Esophagus squamous epithelium (tissue), 5 donors: ENCODE measurements at places on chromosomes 7 and 10. TPM values are rescaled to one million over a fixed set of nuclear protein-coding genes. Genes with fewer than 3 reads are reported as not detected.

ANKRD2 gene
- total RNA-seq, result not detected

RBM20 gene
- total RNA-seq, result 4.5 TPM

GDF2 gene
- not detected for total RNA-seq

PHKG1 gene
- total RNA-seq, result 0.31 TPM

MSS51 gene
- 0.88 TPM for total RNA-seq

FAM241B gene
- total RNA-seq, result 1.7 TPM

AZGP1 gene
- 0.19 TPM for total RNA-seq

PANK1 gene
- total RNA-seq, result 5.9 TPM

H2BK1 gene
- total RNA-seq, result not detected

TUBAL3 gene
- total RNA-seq, result 0.19 TPM

OR2A12 gene
- total RNA-seq, result not detected

COL13A1 gene
- total RNA-seq, result not detected

SSC4D gene
- not detected for total RNA-seq

EN2 gene
- under 0.01 TPM for total RNA-seq

PTPRZ1 gene
- total RNA-seq, result 33.6 TPM

BNIP3 gene
- 80.9 TPM for total RNA-seq

MLLT10 gene
- total RNA-seq, result 39.2 TPM

STEAP2 gene
- total RNA-seq, result 5.0 TPM

COL28A1 gene
- 0.50 TPM for total RNA-seq

ADCY1 gene
- total RNA-seq, result 0.34 TPM

PNLIP gene
- not detected for total RNA-seq

CACNA2D1 gene
- total RNA-seq, result 3.8 TPM

FAM13C gene
- total RNA-seq, result 4.3 TPM

PAPOLB gene
- total RNA-seq, result 0.38 TPM

DUSP5 gene
- total RNA-seq, result 53.7 TPM

EBLN1 gene
- total RNA-seq, result not detected

PNLIPRP1 gene
- not detected for total RNA-seq

SMKR1 gene
- total RNA-seq, result 1.7 TPM

TMEM196 gene
- total RNA-seq, result not detected

CRPPA gene
- 1.3 TPM for total RNA-seq

ELN gene
- total RNA-seq, result 24.0 TPM

RARRES2 gene
- 8.0 TPM for total RNA-seq

TCAF2 gene
- 11.3 TPM for total RNA-seq

SPDYE2 gene
- not detected for total RNA-seq

BTBD16 gene
- not detected for total RNA-seq

CH25H gene
- 15.8 TPM for total RNA-seq

WDFY4 gene
- 3.8 TPM for total RNA-seq

CPN1 gene
- total RNA-seq, result not detected

ANKRD1 gene
- total RNA-seq, result not detected

VSTM2A gene
- not detected for total RNA-seq

SLC18A3 gene
- not detected for total RNA-seq

MMD2 gene
- not detected for total RNA-seq

ASZ1 gene
- not detected for total RNA-seq

TDRD1 gene
- total RNA-seq, result not detected

ZNF138 gene
- 11.3 TPM for total RNA-seq
